ENCODE measurements at places on chromosomes 3 and 15.

DNA sequence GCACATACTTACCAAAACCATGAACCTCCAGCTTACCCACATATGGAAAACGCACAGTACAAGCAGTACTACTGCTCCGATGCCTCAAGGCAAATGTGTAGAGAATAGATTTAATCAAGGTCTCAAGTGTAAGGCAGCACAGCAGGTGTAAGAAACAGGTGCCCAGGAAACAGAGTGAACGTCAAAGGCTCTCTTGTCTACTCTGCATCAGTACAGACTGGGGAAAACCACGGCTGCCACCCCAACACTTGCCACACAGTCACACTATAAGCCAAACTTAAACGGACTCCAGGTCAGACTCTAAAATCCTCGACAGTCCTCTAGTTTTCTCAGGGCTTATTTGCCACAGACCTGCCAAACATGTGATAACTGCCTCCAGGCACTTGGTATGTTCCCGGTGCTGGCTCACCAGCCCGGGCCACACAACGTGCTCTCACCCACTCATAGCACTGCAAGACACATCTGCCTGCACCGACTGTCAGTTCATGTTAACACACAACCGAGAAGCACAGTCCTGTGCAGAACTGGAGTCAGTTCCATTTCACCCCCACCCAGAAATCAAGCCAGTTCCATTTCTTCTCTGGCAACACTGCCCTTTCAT is 30.6 kb downstream of the ABCC5 start:
- no peak for DNase-seq

DNA sequence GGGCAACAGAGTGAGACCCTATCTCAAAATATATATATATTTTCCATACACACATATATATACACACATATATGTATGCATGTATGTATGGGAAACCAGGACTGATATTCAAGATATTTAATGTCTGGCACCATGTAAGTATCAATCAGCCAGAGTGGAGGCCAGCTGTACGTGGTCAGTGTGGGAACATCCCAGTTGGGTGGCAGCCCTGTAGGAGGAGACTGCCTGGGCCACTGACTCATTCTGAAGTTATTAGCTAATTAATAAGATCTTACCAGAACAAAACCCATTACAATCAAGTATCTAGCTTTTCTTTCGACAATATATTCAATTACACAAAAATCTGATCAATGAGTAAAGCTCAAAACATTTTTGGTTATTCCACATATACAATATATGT is 85.1 kb upstream of the OCA2 start:
- no peak for DNase-seq

DNA sequence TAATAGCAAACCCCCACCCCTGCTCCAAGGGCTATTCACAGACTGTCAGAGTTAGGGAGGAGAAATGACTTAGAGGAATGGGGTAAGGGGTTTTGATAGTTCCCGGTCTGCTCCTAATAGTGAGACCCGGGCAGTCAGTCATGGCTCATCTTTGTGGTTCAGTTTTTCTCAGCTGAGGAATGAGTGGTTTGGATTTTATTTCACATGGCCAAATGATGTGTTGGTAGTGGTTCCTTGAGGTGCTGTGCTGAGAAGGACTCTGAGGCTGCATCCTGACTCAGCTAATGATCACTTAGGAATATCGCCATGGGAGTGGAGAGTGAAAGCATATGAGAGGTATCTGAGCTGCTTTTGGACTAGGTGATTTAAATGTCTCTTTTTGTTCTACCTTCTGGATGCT is 80.2 kb downstream of the LPP start:
- no peak for DNase-seq

- DNase-seq = no peak
Observed at GRCh38 chr3:88434001-88434400, 284.2 kb downstream of the C3orf38 start.

- DNase-seq = no peak
Observed at GRCh38 chr3:126264381-126264780, 84.0 kb upstream of the ALDH1L1 start.

Measured in activated CD4-positive, CD25-positive, alpha-beta regulatory T cell treated with anti-CD3 and anti-CD28 coated beads, Interleukin-2, amount 50 U/mL, for 16 hours (primary cell).